Stimulated activated CD8-positive, alpha-beta memory T cell treated with anti-CD3 and anti-CD28 coated beads, Interleukin-7, amount 100 ng/mL, for 48 hours (primary cell): ENCODE measurements at places on chromosomes 3 and 15.

GRCh38 chr3:140270329-140270728, 335.3 kb downstream of the CLSTN2 start:
- no peak for DNase-seq

GRCh38 chr3:58049143-58049785, 41.0 kb downstream of the FLNB start:
- DNase-seq, result no peak

- DNase-seq, result no peak
Observed at GRCh38 chr15:51634591-51635198, 12.1 kb upstream of the DMXL2 start.

GRCh38 chr3:111963424-111963823, 15.4 kb upstream of the ABHD10 start:
- no peak for DNase-seq

DNA sequence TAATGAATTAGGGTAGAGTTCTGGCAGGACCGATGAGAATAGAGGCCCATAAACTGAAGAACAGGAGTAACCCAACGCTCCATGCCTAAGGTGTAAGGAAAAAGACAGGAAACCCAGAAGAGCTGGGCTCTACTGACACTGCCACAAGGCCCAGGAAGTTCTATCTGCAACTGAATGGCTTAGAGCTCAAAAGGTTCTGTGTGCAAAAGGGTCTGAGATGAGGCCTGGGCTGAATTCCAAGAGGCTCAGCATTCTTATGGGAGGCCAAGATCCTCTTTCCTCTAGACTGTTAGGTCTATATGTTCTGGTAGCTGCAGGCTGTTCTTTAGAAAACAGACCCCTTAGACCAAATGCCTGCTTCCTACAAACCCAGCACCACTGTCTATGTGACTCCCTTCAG, 30.5 kb upstream of the PRSS50 start:
- no peak for DNase-seq

DNA sequence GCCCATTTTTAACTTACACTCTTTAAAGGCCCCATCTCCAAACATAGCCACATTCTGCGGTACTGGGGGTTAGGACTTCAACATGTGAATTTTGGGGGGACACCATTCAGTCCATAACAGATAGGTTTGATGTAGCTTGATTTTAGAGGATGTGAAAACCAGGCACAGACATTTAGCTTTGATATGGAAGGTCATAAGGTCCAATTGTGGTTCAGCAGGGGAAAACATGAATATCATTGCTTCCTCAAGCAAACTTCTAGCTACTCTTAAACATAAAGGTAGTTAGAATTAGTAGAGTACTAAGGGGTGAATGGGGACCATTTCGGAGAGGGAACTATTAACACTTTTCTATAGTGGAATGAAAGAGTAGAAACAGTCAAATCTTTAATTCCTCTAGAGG, 13.6 kb upstream of the NFKBIZ start:
- DNase-seq, result no peak

GRCh38 chr3:158748237-158748828, 16.1 kb upstream of the RARRES1 start:
- DNase-seq, result no peak

DNA sequence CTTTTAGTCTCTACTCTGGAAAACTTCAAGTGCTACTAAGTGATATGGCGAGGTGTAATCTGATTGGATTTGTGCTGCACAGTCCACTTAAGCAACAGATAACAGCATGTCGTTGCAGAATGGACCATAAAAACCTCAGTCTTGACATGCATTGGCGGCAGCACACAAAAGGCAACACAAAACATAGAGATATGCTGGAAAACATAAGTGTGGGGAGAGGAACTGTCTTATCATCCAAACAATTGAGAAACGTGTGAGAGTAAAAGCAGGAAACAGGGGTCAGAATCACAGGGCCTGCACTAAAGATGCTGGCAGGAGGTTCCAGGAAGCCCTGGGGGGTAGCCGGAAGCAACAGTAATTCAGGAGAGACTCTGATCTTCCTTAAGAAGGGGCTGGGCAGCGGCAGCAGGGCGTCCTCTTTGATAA, 82.1 kb downstream of the CGNL1 start:
- no peak for DNase-seq

- no peak for DNase-seq
Observed at GRCh38 chr15:25944386-25944785, 81.3 kb upstream of the ATP10A start.

DNA sequence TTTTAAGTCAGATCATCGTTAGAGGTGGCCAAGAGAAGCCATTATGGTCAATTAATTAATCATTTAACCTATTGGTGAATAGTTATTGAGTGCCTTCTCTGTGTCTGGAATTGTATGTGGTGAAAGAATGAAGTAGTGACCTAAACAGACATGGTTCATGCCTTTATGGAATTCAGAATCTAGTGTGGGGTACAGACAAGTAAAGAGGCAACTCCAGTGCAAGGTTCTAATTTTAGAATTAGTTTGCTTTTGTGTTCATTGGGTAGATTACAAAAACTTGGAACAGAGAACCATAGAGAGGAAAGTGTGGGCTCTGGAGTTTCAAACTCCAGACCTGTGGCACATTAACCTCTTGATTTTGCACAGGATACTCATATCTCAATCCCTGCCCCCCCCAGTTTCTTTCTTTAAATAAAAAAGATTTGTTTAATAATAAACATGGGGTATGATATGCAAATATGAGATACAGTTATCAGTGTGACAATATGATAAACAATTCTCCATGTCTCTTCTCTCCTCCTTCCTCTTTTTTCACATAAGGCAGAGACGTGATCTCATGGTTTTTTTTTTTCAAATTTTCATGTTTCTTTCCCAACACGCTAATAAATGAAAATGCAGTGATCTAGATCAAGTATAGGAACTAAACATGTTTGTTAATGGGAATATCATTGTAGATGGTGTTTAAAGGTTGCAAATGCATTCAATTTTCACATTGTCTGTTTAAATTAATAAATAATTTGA, 117.9 kb downstream of the MITF start:
- no peak for DNase-seq

- no peak for DNase-seq
Observed at GRCh38 chr15:67009576-67010569, 55.5 kb upstream of the SMAD3 start.

DNA sequence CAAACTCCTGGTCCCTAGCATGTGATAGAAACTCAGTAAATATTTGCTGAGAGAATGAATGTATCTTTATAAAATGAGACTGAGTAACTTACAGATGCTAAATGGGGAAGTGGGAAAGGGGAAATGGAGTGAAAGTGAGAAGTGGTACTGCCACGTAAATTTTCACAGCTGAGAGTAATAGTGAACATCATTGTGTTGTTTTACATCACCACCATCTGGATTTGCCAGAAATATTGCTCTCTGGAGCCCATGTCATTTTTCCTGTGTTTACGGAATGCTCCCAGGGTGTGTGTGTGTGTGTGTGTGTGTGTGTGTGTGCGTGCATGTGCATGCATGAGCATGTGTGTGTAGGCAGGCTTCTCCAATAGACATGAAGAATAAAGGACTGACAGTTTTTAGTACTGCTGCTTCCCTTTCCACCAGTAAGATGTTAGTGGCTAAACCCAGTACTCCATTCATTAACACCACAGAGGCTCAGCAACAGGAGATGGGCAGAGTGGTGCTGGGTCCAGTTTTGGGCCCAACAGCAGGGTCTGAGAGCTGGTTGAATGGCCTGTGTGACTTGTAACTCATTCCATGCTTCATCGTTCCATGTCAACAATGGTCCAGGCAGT, 57.3 kb downstream of the DIPK2A start:
- no peak for DNase-seq

DNA sequence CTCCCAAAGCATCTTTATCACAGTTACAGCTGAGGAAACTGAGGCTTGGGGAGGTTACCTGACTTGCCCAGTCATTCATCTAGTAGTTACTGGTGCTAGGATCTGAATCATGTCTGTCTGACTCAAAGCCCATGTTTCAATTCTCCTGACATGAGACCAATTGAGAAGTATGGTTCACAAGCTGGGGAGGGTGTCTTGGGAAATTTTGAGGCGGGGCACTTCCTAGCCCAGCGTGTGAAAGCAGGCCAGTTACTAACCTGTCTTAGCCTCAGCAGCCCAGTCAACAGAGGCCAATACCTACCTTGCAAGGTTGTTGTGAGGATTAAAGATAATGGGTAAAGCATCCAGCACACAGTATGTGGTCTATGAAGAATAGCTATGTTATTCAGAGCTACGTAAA, 37.0 kb downstream of the CLDN18 start:
- no peak for DNase-seq

DNA sequence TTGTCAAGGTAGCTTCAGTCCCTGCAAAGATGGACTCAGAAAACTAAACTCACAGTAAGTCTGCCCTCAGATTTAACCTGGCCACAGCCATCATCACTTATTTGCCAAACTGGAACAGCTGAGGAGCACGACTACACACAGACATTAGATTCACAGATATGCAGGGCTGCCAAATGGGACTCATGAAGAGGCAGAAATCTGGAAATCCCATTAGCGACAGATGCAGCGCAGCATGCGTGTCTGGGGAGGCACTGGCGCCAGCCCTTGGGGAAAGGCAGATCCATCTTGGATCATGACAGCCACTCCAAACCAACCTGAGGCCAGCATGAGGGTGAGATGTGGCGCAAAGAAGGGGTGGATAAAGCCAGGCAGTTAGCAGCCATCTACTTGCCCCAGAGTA, 160.7 kb upstream of the TSC22D2 start:
- DNase-seq, result no peak

GRCh38 chr15:90439946-90440345, 51.9 kb downstream of the IQGAP1 start:
- no peak for DNase-seq

DNA sequence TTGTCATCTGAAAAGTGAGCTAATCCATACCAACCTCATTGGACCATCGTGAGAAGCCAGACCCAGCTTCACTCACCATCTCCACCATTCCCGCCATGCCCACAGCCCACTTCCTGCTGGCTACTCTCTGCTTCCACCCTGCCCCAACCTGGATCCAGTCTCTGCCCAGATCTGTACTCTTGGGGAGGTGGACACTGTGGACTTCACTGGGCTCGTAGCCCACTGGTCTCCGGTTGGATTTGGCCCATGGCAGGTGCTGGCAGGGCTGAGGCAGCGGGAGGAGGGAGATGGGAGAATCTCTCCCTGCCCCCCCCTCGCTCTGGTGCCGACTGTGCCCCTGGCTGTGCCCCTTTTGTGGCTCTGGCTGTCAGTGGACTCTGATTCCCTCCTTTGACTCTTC, 193.8 kb downstream of the ABHD5 start:
- no peak for DNase-seq

DNA sequence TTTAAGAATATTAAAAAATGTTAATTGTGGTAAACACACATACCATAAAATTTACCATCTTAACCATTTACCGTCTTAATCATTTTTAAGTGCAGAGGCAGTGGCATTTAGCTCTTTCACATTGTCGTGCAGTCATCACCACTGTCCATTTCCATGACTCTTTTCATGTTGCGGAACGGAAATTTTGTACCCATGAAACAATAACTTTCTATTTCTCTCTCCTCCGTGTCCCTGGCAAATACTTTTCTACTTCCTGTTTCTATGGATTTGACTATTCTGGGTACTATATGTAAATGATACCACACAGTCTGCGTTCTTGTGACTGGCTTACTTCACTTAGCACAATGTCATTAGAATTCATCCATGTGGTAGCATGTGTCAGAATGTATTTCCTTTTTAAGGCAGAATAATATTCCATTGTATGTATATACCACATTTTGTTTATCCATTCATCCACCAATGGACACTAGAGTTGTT, 27.9 kb downstream of the AKAP13 start:
- peak; percentile 37 for DNase-seq

- DNase-seq, result no peak
Observed at GRCh38 chr3:29412110-29412509, 131.2 kb downstream of the RBMS3 start.

- DNase-seq, result no peak
Observed at GRCh38 chr15:69132977-69133861, 27.2 kb upstream of the GLCE start.

- DNase-seq, result no peak
Observed at GRCh38 chr3:189773056-189773455, 141.9 kb downstream of the TP63 start.

DNA sequence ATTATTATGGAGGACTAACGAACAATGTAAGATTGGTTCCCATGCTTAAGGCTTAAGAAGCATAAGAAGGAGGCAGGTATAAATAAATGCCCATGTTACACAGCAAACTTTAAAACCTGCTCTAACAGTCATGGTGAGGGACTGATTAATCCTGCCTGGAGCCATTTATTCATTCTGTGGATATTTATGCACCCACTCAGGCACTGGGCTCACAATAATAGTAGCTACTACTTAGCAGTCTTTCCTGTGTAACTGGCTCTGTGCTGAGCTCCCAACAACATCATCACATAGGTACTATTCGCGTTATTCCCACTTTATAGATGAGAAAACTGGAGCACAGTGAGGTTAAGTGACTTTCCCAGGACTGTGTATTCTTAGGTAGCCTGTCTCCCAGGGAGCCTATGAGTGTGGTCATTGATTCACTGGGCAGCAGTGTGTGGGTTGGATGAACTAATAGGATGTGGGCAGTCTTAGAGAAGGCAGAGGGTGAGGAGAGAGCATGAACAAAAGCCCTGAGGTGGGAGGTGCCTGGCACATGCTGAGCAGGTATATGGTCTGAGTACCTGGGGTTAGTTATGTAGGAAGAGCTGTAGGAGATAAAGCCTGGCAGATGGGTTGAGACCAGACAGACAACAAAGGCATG, 44.1 kb upstream of the UMPS start:
- no peak for DNase-seq

- no peak for DNase-seq
Observed at GRCh38 chr3:4359805-4360502, 56.8 kb downstream of the SETMAR start.

DNA sequence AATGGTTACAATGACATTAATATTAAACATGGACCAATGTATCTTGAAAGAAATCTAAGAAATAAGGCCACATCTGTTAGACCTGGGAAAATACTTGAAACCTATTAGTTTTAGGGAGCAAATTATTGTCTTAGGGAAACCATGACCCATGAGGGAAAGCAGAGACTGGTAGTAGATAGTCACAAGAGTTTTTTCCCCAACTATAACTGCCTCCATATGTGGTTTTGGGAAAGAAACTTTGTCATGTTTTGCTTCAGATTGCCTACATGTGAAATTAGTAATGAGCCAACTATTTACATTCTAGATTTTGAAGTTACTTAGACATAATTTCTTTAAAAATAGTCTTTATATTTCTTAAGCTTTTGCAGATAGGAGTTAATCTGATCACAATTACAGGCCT, 474.9 kb downstream of the ROBO2 start:
- no peak for DNase-seq
